ENCODE measurements at places on chromosomes 7 and 10.

GRCh38 chr10:26216585-26217395, at the start of gene GAD2:
Gene GAD2 (plus strand): TSS chr10:26216774. CDS start chr10:26216810, 36 bp downstream.
- no peak within 1 kb of the TSS for H3K4me3 ChIP-seq

DNA sequence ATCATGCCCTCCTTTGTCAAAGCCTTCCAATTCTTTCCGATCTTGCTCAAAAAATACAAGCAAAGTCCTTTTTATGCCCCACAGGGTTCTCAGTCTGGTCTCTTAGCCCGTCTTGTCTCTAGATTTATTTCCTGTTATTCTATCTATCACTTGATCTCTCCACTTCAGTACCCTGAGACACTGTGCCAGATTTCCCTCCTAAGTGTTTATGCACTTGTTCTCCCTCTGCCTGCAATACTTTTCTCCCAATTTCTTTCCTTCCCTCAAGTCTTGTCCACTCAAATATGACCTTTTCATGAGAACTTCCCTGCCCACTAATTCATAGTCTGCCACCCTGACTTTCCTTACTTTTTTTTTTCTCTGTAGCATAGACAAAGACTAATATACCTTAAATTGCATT, 141.4 kb downstream of the MBL2 start:
- no peak overlapping the region for H3K4me3 ChIP-seq
- H3K36me3 ChIP-seq = no peaks in the 10 kb centered on the region
- H3K27me3 ChIP-seq = no peaks in the 10 kb centered on the region
- no peak overlapping the region for H3K27ac ChIP-seq

DNA sequence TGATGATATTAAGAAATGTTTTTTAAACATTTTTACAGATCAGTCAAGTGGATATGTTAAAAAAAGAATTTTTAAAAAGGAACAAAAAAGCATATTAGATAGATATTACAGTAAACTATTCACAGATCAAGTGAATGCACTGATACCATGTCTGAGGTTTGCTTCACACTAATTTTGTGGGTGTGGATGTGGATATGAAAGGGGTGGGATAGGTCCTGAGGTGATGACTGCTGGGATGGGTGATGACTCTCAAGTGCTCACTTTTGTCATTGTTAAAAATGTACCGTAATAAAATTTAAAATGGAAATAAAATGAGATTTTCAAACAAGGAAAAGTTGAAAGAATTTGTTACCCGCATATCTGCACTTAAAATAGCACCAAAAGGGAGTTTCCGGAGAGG, 54.1 kb downstream of the AGMO start:
- no peaks in the 10 kb centered on the region for H3K36me3 ChIP-seq
- no peak overlapping the region for H3K4me3 ChIP-seq
- no peak for DNase-seq

DNA sequence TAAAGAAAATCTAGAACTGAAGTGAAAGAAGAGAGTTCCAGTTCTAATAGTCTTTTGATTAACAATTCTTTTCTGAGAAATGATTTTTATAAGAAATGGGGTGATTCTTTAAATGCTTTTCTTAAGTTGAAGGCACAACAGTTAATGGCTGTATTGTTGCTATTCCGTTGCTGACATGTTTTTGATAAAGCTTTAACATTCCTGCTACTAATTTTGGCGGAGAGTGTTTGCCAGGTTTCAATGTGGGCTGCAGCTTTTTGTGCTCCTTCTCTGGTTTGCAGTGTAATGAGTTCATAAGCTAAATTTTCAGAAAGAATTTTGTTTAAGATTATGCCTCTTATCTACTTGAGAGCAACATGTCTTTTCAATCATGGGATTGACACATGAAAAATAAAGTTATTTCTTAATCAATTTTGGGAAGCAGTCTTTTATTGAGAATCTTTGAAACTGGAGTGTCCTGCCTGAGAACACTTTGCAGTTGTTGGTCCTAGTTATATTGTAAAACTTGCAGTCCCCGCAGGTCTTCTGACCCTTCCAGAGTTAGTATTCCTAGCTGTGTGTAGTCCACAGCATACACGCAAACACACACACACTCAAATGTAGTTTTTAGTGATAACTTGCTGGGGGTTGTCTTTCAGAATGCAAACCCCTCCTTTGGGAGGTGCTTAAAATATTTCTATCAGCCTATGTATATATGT, 56.7 kb downstream of the COL17A1 start:
- no peak for DNase-seq
- no peaks in the 10 kb centered on the region for H3K36me3 ChIP-seq
- H3K27ac ChIP-seq = no peak overlapping the region
- H3K27me3 ChIP-seq = no peaks in the 10 kb centered on the region

- no peaks in the 10 kb centered on the region for H3K36me3 ChIP-seq
- no peak for DNase-seq
- no peak overlapping the region for H3K4me3 ChIP-seq
- H3K4me1 ChIP-seq = no peaks in the 10 kb centered on the region
- no peaks in the 10 kb centered on the region for H3K27me3 ChIP-seq
These were observed 65.3 kb upstream of the DKK1 start for GRCh38 chr10:52248697-52249306.

- H3K36me3 ChIP-seq = no peaks in the 10 kb centered on the region
- DNase-seq = no peak
- H3K4me3 ChIP-seq = no peak overlapping the region
- H3K4me1 ChIP-seq = no peaks in the 10 kb centered on the region
- no peak overlapping the region for H3K27ac ChIP-seq
These were observed 38.3 kb downstream of the MACROH2A2 start for GRCh38 chr10:70090951-70091350.

- no peaks in the 10 kb centered on the region for H3K27me3 ChIP-seq
- no peaks in the 10 kb centered on the region for H3K36me3 ChIP-seq
- no peak overlapping the region for H3K27ac ChIP-seq
These were observed 206.4 kb upstream of the GALNT17 start for GRCh38 chr7:70925411-70926115.

Data from prostate gland (tissue), 2 donors.